ENCODE measurements at places on chromosomes 6 and 20.
A peak's percentile ranks its signal among the peaks of the same experiment; 100 is the strongest.

- no peak for DNase-seq
Measured at GRCh38 chr6:27290065-27290849, 21.8 kb downstream of the POM121L2 start.

GRCh38 chr6:53837865-53838769 is 43.3 kb downstream of the LRRC1 start:
- DNase-seq = peak; percentile 60

DNA sequence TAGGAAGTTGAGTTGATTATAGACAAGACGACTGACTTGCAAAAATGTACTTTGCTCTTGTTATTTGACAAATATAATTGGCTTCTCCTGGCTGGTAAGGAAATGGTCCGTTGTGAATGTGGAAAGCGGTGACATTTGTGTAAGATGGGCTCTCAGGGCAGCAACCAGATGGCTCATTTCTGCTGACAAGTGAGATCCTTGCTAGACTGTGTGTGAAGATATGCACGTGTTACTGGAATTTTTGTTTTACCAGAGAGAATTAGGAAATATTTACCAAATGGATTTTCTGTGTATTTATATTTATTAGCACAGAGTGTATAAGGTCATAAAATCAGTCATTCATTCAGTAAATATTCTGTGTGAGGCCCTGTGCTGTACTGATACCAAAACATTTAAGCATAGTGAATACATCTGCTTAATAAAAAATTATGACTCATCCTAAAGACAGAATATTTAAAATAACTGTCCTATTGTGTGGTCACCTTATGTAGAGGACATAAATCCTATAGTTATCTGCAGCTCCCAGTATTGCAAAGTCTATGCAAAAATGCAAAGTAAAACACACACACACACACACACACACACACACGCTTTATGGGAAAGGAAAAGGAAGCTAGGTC is 109.9 kb upstream of the ASF1A start:
- DNase-seq = no peak

DNA sequence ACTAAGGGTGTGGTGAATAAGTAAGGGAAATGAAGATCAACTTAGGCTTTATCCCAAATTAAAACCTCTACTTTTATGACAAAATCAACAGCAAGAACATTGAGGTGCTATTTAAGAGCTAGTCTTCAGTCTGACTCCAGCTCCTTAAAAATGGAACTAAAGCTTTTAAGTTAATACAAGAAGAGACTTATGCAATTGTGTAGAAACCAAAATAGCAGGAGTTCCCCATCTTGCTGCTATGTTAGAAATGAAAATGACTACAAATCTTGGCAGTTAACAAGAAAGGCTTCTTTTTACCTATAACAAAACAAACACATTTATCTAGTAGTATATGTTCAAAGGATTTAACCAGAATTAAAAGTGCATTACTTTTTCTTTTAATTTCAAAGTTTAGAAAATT is 25.7 kb downstream of the HMGN3 start:
- DNase-seq = no peak

- no peak for DNase-seq
Measured at GRCh38 chr20:8330785-8331695, 199.0 kb downstream of the PLCB1 start.

GRCh38 chr6:116682334-116682712 is 1.3 kb downstream of the KPNA5 start:
- DNase-seq = no peak

GRCh38 chr20:40197691-40198090 is 491.3 kb downstream of the MAFB start:
- DNase-seq = no peak

DNA sequence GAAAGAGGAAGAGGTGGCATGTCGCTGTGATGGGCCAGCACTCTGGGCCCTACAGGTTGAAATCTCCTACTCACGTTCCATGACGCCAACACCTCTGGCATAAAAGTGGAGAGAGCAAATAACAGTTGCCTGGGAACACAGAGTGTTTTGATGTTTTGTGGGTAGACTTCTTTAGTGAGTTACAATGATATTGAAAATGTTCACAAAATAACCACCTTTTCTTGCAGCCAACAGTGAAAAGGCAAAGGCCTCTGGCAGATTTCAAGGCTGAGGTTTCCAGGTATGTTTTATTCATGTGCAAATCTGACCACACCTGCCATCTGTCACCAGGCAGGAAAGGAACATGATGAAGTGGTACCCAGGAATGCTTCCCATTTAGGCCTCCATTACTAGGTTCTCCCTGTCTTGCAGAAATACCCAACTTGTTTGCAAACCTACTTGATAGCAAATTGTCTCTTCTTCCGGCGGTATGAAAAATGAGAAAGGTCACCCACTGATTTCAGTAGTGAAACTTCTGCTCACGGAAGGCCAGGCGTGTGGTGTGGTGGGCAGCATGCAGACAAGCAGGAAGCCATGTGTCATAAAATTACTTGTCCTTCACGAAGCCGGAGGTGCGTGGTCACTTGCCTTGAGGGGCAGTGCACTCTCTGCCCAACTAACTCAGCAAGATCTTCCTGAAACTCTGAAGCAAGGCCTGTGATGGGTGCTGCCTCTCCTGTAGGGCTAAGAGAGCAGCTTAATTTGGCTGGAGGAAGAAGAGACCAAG is 299.1 kb upstream of the PRDM1 start:
- no peak for DNase-seq

DNA sequence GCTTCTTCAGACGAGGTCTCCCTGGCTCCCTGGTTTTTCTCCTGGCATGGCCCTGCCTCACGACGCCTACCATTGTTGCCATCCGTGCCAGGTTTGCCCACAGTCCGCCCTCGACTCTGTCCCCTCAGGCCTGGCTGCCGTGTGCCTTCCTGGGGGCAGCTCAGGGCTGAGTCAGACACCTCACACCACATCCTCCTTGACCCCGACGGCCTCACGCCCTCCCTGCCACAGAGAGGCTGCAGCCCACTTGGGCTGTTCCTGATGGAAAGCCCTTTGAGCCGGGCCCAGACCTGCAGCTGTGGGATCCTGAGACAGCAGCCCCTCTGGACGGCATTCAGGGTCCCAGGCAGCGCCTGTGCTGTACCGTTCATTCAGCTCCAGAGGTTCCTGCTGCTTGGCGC is 108.3 kb downstream of the PSMB1 start:
- DNase-seq = no peak

DNA sequence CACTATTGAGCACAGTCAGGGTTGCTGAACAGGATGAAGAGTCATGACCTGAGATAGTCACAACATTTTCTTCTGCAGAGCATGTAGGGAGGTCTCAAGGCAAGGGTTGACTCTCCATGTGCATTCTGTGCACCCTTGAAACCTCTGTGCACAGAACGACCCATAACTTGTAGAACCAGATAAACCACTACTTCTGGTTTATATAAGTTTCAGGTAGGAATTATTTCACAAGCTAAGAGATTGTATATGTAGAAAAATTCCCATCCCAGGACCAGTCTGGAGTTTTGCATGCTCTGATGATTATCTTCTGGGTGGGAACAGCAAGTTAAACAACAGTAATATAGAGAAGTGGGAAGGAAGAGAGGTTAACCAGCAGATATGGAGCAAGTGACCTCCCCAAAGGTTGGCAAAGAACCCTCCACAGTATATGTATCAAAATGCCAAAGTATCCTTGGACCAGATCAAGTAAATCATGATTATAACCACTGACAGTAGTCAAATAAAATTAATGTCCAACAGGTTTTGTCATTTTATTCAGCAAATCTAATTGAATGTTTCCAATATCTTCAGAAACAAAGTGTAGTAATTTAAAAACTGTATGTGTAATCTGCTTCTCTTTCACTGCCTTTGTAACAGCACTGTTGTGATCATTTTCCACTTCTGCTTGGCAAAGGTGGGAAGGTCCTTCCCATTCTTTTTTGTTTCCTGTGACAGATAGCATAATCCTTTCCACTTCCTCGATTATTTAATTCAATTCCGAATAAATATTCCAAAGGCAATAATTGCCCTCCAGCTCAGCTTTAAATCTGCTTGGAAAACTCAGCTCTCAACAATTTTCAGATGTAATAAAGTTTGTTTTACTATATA is 104.4 kb downstream of the SYNE1 start:
- no peak for DNase-seq

Measured in dorsolateral prefrontal cortex (tissue), 122 donors.